Activated naive CD4-positive, alpha-beta T cell treated with Interleukin-2 at 50 U/mL for 16 hours (primary cell): ENCODE measurements at places on chromosomes 16 and 17.

GRCh38 chr17:81566461-81567126 is 14.4 kb upstream of the FAAP100 start:
- no peak for DNase-seq

GRCh38 chr17:12958786-12959185 is 59.0 kb downstream of the ELAC2 start:
- DNase-seq, result no peak

GRCh38 chr16:25419681-25420080 is 162.0 kb upstream of the ZKSCAN2 start:
- no peak for DNase-seq

DNA sequence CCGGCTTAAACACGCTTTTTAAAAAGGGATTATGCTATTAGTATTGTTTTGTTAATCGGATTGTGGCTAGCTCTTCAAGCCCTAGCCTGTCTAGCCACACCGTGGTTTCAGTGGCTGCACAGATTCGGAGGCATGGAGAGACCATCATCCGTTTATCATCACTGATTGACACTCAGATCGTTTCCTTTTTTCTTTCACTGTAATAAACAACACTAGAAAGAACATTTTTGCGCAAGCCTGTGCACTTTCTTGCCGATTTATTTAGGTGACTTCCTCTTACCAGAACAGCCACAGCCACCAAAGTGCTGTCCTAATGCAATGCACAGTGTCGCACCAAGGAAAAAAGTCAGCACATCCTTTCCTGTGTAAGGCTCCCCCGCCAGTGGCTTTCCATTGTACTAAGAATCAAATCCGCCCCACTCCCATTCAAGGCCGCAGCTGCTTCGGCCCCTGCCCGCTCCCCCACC is 78.2 kb downstream of the CRISPLD2 start:
- DNase-seq, result no peak

- DNase-seq, result no peak
These were observed 4.5 kb downstream of the MIF4GD start for GRCh38 chr17:75266316-75267152.

DNA sequence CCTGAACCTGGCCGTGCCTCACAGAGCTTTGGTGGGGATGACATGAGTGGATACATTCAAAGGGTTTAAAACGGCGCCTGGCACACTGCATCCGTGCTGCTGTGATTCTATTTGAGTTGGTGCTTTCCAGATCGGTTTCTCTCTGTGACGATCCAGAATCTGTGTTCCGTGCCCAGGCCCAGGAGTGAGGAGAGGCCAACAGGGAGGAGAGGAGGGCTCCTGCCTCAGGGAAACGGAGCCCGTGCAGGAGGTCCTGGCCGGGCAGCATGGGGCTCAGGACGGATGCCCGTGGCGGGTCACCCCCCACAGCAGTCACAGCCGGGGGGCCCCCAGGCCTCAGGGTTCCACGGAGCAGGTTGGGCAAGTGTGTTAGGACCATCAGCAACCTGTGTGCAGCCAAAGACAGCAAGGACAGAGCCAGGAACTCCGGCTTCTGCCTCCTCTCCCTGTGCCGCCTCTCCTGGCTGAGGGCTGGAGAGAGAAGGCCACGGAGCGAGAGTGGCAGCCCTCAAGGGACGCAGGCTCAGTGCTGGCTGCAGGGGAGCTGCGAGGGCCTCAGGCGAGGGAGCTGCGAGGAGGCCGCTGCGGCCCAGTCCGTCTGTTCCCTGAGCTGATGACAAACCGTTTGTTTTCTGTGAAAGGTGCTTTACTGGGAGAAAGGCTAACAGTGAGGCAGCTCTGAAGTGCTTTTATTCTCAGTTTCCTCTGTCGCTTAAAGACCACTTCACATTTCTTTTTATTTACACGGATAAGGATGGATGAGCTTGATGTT is 99.3 kb downstream of the METRNL start:
- DNase-seq, result no peak

DNA sequence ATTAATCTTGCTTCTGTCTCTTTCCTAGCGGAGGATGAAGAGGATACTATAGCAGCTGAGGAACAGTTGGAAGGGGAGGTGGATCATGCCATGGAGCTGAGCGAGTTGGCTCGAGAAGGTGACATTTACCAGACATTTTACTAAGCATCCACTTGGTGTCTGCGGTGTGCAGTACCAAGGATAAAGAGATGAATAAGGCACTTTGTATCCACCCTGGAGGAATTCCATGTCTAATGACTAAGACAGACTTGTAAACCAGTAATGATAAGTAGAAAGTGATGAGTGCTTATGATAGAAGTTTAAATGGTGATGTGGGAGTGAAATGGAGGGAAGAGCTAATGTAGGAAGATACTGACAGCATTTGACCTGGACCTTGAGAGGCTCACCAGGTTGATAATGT is 12.0 kb downstream of the SRCAP start:
- no peak for DNase-seq

GRCh38 chr16:87802670-87803069 is 36.9 kb upstream of the KLHDC4 start:
- DNase-seq, result no peak

GRCh38 chr17:81381632-81382577 is 13.4 kb upstream of the BAHCC1 start:
- DNase-seq, result no peak

DNA sequence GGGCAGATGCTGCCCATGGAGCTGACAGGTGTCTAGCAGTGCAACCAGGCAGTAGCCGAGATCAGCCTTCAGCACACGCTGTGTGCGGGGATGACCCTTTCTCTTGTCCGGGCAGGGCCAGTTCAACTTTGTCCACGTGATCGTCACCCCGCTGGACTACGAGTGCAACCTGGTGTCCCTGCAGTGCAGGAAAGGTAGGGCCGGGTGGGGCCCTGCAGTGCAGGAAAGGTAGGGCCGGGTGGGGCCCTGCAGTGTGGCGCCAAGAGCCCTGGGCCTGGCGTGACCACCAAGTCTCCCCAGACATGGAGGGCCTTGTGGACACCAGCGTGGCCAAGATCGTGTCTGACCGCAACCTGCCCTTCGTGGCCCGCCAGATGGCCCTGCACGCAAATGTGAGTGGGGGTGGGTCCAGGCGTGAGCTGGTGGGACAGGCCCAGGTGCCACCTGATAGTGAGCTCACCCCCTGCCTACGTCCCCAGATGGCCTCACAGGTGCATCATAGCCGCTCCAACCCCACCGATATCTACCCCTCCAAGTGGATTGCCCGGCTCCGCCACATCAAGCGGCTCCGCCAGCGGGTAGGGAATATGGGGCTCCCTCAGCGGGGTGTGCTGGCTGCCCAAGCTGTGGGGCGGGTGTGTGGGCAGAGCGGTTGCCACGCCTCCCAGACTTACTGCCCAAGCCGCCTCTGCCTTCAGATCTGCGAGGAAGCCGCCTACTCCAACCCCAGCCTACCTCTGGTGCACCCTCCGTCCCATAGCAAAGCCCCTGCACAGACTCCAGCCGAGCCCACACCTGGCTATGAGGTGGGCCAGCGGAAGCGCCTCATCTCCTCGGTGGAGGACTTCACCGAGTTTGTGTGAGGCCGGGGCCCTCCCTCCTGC is 40.2 kb downstream of the TSC2 start:
- DNase-seq, result no peak

GRCh38 chr17:12342161-12342560 is 321.5 kb downstream of the MAP2K4 start:
- no peak for DNase-seq

DNA sequence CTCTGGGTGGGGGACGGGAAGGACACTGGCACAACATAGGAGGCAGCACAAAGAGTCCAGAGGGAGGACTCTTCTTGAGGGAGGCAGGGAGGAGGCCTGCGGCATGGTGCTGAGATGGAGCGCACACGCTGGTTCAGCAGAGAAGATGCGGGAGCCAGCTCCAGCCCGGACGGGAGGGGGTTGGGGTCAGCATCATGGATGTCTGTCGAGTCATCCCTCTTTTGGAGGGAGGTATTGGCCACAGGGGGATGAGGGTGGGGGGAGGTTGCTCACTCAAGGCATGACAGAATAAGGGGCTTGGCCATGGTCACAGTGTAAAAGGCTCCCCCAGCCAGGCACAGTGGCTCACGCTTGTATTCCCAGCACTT is 19.3 kb downstream of the DCAKD start:
- DNase-seq, result no peak

GRCh38 chr16:58556678-58557077 is 41.4 kb downstream of the SETD6 start:
- no peak for DNase-seq

DNA sequence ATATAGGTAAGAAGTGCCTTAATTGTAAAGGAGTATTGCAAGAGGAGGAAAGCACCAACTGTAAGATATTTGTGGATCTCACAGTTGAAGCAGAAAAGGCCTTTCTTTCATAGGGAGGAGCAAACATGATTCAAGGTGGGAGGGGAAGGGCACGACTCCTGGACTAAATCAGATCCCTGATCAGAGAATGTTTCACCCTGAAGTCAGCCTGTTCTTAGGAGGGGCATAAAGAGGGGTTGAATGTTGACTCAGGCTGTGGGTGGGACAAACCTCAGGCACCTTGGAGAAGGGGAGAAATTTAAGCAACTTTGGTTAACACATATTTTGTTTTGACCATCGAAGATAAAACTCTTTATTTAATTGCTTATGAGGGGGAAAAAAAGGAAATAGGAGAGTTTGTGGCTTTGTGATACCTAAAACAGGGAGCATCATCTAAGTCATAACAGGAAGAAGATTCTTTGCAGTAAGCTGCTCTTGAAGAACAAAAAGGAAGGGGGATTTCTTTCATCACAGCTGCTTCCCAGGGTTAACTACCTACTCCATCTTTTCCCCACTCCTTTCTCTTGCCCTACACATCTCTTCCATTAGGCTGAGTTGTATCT is 158.6 kb upstream of the ZNF267 start:
- DNase-seq, result no peak

- DNase-seq, result no peak
These were observed 13.8 kb downstream of the LPO start for GRCh38 chr17:58252141-58252540.

DNA sequence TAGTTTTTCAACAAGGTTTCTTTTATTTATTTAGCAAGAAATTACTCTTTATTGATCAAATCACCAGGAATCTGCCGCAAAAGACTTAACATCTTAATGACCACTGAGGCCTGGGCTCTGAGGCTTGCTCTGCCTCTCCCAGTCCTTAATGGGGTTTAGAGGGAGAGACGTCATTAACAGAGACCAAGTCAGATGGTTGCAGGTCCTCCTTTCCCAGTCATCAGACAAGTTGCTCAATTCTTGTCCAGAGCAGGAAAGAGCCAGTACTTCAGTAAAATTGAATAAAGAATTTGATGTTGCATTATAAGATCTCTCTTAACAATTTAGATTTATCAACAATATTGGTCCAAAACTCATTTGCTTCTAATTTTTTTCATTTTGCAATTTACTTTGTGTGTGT is 2.0 kb downstream of the SEPHS2 start:
- DNase-seq, result no peak

DNA sequence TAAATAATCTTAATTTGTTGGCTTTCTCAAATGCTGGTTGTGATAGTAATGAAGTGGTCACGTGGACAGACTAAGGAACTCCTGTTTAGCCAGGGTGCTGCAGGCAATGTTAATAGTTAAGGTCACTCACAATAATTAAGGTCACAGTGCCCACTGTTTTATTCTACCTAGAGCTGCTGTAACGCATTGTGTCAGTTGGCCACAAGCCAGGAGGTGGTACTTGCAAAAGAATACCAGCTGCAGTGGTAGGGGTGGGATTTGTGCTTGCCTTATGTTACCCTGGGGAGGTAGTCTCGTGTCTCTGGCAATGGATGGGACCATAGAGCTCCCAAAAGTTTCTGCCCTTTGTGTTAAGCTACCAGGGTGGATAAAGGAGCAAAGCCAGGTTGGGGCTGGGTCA is 969.1 kb upstream of the CDH8 start:
- DNase-seq, result no peak

DNA sequence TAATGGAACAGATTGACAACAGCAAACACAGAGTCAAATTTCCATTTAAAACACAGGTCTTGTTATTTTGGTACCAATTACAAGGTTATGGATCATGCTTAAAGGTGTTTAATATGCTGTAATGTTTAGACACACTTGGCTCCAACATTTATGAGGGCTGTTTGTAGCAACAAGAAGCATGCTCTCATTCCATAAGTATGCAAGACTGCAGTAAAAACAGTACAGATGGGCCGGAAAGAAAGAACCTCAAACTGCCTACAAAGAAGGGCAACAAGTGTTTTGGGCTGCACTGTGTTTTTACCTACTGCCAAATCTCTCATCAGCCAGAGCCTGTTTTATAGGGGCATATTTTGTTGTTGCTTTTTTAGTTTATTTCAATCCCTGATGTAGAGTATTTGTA is 100.5 kb upstream of the HS3ST3A1 start:
- no peak for DNase-seq

DNA sequence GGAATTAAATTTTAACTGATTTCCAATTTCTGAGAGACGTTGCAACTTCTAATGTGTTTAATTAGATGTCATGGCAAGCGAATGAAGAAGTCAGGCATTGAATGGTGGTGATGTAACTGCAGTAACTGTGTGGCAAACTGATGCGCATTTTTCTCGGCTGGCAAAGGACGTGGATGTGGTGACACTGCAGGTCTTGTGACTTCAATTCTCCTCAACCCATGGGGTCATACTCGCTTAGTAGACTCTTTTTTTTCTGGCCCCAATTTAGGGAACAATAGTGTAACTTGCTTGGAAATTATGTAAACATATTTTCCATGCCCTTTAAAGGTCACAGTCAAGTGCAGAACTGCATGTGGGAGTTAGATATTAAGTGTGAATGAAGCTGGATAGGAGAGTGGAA is 1.9 kb upstream of the FAM20A start:
- no peak for DNase-seq

DNA sequence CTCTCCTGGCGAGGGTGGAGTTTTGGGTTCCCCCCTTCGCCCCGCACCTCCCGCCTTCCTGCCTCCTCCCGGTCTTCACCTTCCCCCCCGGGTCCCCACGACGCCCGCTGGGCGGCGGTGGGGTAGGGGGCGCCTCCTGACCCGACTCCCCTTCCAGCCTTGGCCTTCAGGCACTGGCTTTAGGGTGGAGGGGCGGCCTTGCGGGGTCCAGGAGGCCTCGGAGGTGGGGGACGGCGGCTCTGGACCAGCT is 2.4 kb downstream of the SLC16A3 start:
- no peak for DNase-seq
